Caki2 (cell line): ENCODE measurements at places on chromosomes 7 and 10.

- no peak for DNase-seq
Observed at GRCh38 chr7:36048902-36049240, 104.2 kb upstream of the EEPD1 start.

DNA sequence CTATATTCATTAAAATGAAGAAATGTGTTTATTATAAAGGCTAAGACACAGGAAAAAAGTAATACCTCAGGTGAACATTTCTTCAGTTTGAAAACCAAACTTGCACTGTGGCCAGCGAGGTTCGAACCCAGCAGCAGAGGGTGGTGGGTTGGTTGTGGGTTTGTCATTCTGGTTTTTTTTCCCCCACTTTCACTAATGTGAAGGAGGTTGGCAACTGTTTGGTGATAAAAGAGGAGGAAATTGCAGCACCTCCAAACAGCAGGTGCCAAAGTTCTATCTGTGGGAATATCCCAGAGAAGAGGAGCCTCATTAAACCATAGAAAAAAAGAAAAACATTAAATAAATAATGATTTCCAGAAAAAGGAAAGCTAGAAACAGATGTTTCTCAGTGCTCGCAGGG, 36.6 kb upstream of the YAE1 start:
- DNase-seq = no peak

DNA sequence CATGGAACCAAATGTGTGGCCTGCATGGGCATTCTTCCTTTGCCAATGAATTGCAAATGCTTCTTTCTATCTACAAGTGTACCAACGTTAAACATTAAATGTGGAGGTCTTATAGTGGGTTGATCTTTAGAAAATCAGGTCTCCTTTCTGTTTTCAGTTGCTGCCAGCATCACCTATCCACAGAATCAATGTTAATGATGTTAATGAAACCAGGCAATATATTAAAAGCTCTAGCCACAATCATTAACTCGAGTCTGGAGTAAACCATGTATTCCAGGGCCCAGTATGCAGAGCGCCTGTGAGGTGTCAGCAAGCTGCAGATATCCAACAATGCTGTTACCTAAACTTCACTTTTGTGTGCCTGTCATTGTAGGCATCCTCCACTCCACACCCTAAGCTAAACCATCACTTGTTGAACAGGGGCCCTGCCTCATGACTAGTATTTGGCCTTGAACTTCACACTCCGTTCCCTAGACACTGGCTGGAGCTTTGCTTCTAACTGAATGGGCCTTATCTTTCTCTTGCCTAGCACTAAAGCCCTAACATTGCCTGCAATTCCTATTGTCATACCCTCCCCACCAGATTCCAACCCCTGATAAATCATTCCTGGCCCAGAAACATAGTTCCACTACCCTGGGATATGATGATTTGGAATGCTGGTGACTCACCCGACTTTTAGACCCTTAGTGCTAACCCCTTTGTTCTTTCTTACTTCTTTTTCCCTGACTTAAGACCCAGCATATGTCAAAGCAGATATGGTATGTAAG, 24.3 kb upstream of the ITGB8 start:
- DNase-seq = no peak

- peak; percentile 2 for DNase-seq
Observed at GRCh38 chr7:52500841-52501240, 534.6 kb upstream of the POM121L12 start.

- no peak for DNase-seq
Observed at GRCh38 chr7:2477447-2478398, 1.5 kb upstream of the GRIFIN start.

- DNase-seq = peak; percentile 46
Observed at GRCh38 chr7:44733708-44734481, 14.8 kb upstream of the ZMIZ2 start.

- no peak for DNase-seq
Observed at GRCh38 chr7:116509982-116510579, 10.5 kb downstream of the CAV2 start.

GRCh38 chr7:73382934-73383503, 50.6 kb upstream of the FZD9 start:
- DNase-seq = no peak

GRCh38 chr7:14446829-14447228, 455.7 kb downstream of the DGKB start:
- no peak for DNase-seq

DNA sequence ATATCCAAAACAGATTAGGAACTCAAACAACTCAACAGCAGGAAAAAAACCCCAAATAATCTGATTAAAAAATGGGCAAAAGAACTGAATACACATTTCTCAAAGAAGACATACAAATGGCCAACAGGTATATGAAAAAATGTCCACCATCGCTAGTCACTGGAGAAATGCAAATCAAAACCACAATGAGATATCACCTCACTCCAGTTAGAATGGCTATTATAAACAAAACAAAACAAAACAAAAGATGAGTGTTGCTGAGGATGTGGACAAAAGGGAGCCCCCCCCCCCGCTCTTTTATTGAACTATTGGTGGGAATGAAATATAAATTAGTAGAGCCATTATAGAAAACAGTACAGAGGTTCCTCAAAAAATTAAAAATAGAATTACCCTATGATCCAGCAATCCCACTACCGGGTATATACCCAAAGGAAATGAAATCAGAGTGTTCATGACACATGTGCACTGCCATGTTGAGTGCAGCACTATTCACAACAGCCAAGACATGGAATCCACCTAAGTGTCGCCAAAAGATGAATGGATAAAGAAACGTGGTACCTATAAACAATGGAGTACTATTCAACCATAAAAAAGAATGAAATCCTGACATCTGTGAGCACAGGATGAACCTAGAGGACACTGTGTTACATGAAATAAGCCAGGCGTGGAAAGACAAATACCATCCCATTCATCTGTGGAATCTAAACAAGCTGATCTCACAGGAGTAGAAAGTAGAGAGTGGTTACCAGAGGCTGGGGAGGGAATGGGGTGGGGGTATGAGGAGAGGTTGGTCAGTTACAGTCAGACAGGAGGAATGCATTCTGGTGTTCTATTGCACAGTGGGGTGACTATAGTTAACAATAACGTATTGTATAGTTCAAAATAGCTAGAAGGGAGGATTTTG, 78.1 kb upstream of the RHEB start:
- DNase-seq = peak; percentile 86

- DNase-seq = no peak
Observed at GRCh38 chr10:128160297-128160711, 34.1 kb upstream of the MKI67 start.

DNA sequence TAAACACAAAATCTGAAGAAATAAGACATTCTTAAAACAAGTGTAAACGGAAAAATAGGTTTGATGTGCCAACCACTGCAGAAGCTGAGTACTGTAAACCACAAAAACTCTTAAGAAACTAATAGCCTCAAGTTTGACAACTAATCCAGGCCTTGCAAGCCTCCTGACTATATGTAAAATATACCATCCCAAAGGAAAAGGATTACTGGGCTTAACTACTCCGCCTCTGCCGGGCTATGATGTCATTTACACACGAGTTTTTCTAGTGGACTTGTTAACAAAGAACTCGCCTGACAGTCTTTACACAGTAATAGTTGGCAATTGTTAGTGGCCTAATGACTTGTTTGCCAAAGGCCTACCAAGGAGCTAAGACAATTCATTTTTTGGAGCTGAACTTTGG, 2.1 kb downstream of the KIF5B start:
- DNase-seq = peak; percentile 20

GRCh38 chr7:128791121-128791971, at the start of gene CCDC136:
TSS of gene CCDC136 (plus strand) at chr7:128791968. CDS start at chr7:128792412, 444 bp downstream.
- peak; percentile 50 for DNase-seq

DNA sequence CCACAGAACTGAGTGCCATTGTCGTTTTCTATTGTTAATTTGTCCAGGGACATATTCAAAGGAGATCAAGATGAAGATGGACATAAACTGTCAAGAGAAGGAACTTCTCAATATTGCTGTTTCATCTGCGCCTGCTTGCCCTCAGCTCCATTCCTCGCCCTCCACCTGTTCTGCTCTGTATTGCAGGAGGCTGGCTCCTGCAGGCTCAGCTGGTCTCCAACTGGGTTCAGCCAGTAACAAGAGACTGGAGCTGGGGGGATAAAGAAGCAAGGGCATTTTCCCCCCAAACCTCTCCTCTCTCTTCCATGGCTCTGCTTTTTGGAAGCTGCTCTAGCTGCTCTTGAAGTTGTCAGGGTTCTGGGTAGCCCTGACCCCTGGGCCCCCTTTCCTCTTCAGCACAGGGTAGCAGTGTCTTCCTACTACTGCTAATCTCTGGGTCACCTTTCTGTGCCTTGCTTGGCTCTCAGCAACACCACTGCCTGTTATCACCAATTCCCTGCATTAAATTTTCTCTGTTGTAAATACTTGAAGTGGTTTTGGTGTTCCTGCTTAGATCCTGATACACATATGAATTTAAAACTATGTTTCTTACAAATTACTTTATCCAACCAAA, 149.0 kb upstream of the FGFR2 start:
- DNase-seq = no peak

DNA sequence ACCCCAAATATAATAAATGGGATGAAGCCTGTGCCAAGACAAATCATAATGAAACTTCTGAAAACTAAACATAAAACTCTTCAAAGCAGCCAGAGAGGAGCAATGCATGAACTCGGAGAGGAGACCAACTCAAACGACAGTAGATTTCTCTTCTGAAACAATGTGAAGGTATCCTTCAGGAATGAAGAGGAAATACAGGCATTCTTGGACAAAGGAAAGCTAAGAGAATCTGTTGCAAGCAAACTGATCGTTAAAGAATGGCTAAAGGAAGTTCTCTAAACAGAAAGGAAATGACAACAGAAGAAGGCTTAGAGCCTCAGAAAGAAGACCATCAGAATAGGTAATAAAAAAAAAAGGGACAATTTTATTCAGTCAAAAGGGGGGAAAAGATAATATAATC, 6.6 kb downstream of the GNA12 start:
- no peak for DNase-seq

- no peak for DNase-seq
Observed at GRCh38 chr7:16063221-16063620, 358.1 kb downstream of the CRPPA start.

DNA sequence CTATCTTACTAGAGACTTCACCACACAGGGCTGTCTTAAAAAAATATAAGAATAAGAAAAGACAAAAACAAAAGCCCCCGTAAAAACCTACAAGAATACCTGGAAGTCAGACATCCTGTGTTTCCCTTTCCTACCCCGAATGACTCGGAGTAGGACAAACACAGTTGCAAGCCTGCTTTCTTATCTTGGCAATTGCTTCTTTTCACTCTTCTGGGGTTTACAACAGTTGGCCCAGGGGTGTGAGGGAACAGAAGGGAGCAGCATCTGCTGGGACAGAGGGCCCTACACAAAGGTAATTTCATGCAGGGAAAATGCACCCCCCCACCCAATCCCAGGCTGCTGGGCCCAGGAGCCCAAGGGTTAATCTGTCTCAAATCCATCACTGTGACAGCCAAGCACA, 220.6 kb downstream of the ARHGAP12 start:
- DNase-seq = no peak

DNA sequence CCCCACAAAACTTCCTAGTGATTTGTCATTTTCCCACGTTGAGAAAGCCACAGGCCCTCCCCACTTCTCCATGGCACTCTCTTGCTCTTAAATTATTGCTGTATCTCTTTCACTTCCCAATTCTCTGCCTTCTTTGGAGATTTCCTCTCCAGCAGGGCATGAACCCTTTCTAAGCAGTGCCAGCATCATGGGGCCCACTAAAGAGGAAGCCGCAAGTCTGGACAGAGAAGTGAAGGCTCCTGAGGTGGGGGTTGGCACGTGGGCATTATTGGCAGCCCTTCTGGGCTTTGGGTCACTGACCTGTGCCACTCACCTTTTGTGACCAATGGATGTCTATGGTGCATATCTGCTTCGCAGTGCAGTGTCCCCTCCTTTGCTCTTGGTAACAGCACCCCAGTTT, 97.7 kb upstream of the TCF7L2 start:
- no peak for DNase-seq

DNA sequence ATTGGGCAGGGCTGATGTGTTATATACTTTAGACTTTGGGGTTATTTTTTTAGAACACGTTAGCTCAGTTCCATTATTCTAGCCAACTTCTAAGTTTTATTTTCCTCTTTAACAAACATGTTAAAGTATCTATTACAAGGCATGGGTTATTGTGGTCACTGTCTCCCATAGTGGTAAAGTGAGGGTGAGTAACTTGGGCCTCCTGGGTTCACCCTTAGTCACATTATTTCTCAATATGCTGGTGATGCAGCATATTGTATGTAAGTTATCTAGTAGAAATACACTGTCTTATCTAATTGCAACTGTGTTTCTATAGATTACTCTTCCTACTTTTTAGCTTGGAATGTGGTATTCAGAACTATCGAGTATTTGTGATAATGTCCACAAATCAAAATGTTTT, 65.9 kb downstream of the BBS9 start:
- no peak for DNase-seq

GRCh38 chr7:77580762-77581350, 43.8 kb downstream of the PTPN12 start:
- DNase-seq = no peak

- DNase-seq = no peak
Observed at GRCh38 chr7:127512663-127513062, 72.7 kb downstream of the GCC1 start.

DNA sequence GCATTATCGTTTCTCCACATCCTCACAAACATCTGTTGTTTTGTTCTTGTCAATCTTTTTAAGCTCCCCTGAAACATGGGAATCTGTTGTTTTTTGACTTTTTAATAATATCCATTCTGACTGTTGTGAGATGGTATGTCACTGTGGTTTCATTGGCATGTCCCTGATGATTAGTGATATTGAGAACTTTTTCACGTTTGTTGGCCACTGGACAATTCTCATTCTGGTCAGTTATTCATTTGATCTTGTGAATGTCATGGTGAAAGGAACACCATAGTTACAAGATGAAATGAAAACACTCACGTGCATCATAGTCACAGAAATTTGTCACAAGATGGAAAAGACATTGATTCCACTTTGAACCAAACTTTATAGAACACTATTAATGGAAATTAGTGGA, 20.5 kb upstream of the SGCE start:
- no peak for DNase-seq

DNA sequence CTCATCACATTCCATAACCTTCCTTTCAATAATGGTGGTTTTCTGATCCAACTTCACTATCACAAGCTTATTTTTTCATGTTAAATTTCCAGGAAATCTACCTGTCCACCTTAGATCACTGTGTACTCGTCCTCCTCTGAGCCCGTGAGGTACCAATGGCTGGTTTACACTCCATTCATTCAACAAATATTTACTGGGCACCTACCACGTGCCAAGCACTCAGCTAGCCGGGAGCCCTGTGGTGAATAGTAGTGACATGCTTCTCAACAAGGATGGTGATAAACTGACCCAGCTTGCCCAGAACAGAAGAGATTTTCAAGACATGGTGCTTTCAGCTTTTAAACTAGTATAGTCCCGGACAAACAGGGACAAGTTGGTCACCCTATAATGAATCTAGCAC, 98.2 kb downstream of the FAM204A start:
- no peak for DNase-seq

DNA sequence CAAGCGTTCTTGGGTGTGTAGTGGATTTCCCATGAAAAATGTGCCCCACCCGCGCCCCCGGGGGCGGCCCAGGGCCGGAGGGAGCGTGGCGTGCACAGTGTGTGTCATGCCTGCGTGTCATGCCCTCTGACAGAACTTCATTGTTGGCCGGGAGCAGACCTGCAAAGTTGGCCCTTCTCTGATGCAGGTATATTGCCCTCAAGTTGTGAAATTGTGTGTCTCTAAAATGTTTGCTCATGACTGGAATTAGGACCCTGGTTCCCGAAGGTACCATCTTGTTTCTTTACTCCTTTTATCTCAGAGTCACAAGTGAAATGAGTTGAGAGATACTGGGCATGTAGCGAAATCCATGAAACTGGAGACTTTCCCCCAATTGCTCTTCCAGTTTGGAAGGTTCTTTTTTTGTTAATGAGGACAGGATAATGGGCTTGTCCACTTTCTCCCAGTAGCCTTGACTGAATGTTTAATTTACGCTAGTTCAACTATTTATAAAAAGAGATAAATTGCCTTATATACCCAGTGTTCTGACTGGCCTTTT, 26.2 kb downstream of the ADK start:
- no peak for DNase-seq
